ENCODE measurements at places on chromosomes 2 and 18.

DNA sequence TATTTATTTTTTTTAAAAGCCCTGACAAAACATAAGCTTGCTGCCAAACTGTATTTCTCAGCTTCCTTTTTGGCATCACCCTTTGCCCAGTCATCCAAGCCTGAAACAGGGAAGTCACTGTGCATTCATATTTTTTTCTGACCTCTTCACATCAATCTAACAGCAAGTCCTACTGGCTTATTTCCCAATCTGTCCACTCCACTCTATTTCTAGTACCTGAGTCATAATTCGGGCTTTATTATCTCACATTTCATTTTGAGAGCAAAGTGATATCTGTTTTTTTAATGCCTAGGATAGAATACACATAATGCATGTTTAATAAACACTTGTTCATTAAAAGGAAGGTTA, 5.1 kb downstream of the HNMT start:
- DNase-seq, result no peak

DNA sequence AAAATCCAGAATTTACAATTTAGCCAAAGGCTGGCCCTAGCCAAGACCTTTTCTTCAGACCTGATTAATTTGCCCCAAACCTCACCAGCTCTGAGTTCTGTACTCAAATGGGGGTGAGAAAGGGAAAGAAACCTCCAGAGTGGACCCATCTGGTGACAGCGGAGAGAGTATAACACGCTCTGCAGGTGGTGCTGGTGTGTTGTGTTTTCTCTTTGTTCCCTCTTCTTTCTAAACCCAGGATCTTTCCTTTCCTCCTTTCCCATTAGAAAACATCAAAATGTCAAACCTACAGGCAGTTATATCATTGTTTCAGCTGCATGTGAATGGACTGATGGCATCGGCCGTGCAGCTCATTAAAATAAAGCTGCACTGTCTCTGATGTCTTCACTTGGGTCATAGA, 253.2 kb upstream of the SP5 start:
- no peak for DNase-seq

- DNase-seq, result peak; percentile 52
These were observed 111.6 kb downstream of the SMAD7 start for GRCh38 chr18:48838921-48839818.

- DNase-seq, result no peak
These were observed 1.9 kb upstream of the PROM2 start for GRCh38 chr2:95272299-95272751.

- DNase-seq, result no peak
These were observed 71.5 kb downstream of the LTBP1 start for GRCh38 chr2:33018271-33018670.

GRCh38 chr2:59029058-59029457, 787.9 kb upstream of the FANCL start:
- no peak for DNase-seq

DNA sequence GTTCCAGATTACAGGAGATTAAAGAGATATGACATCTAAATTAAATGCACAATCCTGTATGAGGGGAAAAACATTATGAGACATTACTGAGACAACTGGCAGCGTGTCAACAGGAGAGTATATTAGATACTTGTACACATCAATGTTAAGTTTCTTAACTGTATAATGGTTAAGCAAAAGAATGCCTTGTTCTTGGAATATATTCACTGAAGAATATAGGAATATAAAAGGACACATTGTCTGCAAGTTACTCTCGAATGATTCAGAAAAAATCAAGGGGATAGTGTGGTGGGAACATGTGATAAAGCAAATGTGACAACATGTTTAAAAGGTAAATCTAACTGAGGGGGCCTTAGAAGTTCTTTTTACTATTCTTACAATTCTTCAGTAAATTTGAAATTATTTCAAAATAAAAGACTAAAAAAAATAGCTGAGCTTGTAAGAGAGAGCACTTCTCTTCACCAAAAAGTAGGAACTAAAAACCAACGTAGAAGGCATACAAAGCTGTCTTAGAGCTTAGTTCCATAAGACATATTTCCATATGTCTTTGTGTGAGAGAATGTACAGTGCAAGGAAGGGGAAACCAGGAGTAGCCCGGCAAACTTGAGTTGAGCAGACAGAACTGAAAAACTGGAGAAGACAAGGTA, 7.5 kb downstream of the WDPCP start:
- DNase-seq, result no peak

DNA sequence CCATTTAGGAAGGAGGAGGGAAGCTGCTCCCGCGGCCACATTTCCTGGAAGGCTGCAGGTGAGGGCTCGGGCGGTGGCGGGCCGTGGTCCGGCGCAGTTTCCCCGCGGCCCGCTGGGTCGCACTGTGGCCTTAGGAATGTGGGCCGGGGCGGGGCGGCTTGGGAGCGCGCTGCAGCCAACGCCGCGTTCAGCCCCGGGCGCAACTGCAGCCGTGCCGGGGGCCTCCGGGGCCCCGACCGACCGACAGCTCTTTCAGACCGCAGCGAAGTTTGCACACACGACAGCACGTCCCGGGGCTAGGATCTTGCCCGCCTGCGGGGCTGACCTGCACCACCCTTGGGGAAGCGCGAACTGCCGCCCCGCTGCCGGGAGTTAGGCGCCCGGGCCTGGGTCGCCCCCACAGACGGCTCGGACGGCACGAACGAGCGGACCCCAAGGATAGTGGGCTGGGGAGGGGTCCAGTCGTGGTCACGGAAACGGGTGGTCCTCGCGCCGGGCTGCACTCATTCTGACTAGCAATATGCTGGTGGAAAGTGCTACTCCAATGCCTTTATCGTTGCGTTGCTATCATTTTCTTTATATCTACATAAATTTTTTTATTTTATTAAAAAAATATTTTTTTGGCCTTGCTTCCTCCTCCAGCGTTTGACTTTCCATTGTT, 69.9 kb upstream of the DLX2 start:
- DNase-seq, result peak; percentile 60

DNA sequence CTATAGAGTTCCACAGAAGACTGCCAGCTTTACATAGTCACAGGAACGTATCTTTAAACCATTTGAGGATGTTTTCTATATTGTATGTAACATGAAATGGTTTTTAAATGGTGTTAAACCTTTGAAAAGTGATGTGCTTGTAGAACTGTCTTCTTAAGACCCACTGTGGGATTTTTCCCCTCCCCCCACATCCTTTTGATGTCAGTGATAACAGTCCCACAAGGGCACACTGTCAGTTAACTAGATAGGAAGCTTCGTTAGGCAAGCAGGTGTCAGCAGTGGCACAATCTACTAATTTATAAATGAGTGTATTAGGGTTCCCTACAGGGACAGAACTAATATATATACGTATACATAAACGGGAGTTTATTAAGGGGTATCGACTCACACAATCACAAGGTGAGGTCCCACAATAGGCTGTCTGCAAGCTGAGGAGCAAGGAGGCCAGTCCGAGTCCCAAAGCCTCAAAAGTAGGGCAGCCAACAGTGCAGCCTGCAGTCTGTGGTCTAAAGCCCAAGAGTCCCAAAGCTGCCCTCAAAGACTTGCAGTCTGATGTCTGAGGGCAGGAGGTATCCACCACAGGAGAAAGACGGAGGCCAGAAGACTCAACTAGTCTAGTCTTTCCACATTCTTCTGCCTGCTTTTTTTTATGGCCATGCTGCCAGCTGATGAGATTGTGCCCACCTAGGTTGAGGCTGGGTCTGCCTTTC, 23.8 kb upstream of the HNRNPLL start:
- peak; percentile 60 for DNase-seq

GRCh38 chr18:12741351-12741750, 38.5 kb downstream of the PSMG2 start:
- no peak for DNase-seq

DNA sequence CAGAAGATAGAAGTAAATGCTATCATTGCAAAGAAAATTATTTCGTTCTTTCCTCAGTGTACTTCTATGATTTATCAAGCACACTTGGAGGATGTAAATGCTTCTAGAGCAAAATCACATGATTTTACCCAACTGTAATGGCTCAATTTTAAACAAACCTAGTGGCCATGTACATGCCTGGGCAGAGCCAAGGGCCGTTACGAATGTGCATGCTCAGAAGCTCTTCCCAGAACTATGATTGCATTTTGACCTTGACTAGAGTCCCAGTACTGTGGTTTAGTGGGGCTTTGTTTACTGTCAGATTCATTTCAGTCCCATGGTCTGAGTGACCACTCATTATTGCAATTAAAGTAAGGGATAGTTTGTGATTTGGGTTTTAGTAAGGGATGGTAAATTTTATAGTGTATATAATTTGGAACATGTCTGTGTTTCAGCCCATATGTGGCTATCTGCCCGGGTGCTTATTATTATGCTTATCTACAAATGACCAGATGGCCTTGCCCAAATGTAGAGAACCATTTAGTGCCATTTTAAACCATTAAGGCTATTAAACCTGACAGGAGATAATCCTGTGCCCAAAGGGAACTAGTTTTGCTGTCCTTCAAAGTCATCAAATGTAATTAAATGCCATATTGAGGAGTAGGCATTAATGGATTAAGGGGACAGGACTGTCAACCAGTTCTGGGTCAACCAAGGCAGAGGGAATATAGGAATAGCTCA, 239.1 kb downstream of the ICOS start:
- no peak for DNase-seq

GRCh38 chr18:54928236-54928635, 31.0 kb downstream of the CCDC68 start:
- no peak for DNase-seq

DNA sequence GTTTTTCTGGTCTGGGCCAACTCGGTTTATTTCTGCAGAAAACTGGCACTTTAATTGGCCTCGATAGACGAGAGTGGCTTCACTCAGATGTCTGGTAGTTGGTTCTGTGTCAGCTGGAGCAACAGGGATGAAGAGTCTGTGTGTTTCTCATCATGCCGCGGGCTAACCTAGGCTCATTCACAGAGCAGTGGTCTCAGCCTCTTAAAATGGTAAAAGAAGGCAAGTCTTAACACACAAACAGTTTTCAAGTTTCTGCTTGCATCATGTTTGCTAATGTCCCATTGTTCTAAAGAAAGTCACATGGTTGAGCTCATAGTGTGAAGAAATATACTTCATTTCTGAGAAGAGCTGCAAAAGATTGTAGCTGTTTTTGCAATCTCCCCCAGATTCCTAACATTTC, 37.5 kb upstream of the ANXA4 start:
- DNase-seq, result no peak

GRCh38 chr2:24566630-24567029, 75.6 kb downstream of the NCOA1 start:
- no peak for DNase-seq

DNA sequence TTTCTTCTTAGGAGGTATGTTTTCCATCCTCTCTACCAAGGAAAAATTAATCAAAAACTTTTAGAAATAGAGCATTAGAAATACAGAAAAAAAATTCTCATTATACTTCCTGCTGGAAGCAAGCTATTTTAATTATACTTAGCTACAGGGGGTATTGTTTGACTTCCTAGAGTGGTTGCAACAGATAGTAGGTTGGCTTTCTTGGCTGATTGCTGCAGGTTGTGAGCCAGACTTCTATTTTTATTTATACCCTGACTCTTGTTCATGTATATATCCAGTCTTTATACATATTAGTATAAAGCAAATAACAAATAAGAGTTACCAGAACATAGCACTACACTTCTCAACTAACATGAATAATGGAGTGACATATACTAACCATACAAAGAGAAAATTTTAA, 460.8 kb upstream of the REG3G start:
- DNase-seq, result no peak

- DNase-seq, result peak; percentile 82
These were observed at the start of gene TTC39C for GRCh38 chr18:24014062-24014985. TSS of gene TTC39C (plus strand) at chr18:24014754. CDS start at chr18:24014872, 118 bp downstream.

DNA sequence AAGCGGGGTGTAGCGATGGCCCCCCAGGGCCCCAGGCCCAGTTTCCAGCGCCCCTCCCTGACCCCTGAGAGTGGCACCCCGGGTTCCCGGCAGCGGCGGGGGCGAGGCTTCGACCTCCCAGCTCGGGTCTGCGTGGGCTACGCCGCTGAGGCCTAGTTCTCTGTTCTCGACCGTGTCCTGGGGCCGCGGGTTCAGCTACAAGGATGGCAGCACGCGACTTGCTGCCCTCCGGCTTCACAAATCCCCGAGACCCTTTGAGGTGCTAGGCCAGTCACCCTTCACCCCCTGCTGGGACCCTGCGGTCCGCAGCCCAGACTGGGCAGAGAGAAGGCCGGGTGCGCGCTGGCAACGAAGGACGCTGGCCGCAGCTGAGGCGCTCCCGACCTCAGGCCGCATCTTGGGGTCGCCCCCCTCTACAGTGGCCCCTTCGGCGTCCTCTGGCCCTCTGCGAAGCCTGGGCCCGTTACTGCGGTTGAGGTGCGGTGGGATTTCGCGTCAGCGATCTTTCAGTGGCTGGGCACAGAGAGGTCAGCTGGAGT, 1.2 kb downstream of the OTX1 start:
- DNase-seq, result no peak

Measured in CD4-positive, alpha-beta T cell treated with Interleukin-2 at 100 ng/mL for 4 hours (primary cell).